Endothelial cell (in vitro differentiated cells): ENCODE measurements at places on chromosomes 7 and 10.

- no peak for DNase-seq
Observed at GRCh38 chr7:98884416-98884815, 6.1 kb downstream of the TRRAP start.

DNA sequence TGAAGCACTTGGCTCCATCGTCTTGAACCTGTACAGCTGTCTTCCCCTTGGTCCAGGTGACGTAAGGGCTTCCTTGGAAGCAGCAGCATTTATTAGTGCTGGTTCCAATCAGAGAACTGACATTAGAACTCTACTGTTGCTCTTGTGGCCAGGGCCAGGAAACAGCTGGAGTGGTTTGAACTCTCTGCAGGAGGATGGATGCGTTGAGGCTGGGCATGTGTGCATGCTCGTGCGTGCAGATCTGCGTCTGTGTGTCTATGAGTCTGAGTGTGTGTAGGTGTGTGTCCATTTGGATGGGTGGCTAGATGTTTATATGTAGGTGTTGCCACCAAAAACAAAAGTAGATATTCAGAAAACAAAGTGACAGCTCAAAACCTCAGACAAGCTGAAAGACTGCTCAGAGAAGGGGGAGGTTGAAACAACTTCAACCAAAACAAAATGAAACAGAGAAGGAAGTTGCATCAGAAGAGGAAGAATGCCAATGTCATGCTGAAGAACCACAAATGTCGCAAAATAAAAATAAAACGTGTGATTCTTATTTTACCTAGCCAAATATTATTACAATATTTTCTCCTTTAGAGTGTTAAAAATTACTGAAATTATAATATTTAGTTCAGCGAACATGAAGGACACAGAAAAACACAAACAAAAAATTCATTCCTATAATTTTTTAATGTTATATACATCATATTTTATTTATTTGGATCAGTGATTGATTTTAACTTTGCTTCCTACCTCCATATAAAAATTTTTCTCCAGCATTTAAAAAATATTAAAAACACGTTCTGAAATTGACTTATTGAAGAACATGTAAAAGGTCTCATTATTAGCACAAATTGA, 96.1 kb upstream of the MKLN1 start:
- DNase-seq = no peak

- DNase-seq = no peak
Observed at GRCh38 chr10:29688230-29688661, 53.5 kb upstream of the SVIL start.

DNA sequence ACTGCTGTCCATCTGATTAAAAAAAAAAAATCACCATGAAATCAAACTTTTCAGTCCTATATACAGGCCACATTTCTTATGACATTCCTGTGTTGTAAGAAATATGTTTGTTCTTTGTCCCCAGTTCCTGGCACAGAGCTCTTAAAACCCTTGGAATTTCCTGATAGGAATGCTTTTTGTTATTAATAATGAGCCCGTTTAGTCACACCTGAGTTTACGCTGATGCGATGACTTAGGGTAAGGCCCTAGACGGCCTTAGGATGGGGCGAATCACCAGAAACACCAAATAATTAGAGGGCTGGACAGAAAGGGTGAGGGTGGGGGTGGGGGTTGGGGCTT, 17.5 kb downstream of the TSPAN15 start:
- DNase-seq = no peak

- DNase-seq = no peak
Observed at GRCh38 chr7:28123752-28124151, 56.8 kb downstream of the JAZF1 start.

DNA sequence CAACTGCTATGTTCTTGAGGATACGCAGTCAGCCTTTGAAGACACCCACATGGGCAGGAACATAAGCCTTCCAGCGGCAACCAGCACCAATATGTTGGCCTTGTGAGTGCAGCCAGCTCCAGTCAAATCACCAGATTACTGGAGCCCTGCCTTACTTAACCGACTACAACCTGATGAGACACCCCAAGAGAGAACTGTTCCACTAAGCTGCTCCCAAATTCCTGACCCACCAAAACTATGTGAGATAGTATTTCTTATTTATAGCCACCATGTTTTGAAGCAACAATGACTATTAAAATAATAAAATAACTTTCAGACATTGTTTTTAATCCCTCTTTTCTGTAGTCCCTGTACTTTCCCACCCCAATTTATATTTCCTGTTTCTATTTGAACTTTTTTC, 179.6 kb downstream of the ADK start:
- DNase-seq = no peak
